ENCODE measurements at places on chromosomes 11 and 22.
A peak's percentile ranks its signal among the peaks of the same experiment; 100 is the strongest.

DNA sequence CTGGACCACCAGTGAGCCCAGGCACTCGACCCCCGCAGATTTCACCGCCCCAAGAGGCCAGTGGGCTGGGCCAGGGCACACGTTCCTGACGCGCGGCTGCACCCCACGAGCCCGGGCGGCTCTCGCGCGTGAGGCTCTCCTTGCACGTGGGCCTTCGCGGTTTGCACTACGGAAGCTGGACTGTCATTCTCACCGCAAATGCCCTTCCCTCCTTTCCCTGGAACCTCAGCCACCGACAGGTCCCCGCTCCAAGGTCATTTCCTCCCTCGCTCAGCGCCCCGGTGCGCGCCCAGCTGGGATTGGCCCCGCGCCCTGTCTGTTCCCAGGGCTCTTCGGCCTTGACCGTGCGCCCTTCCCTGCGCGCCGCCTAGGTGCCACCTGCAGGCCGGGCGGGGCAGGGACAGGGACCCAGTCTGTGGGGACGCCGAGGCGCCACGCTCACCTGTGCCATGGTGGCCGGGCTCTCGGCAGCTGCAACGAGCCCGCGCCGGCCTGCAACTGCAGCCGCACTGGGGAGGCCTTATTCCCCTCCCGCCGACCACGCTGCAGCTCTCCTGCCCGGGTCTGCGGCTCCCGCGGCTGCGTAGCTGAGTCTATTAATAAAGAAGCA, 2.1 kb upstream of the CPT1A start:
- H3K4me3 ChIP-seq = peak overlapping the region; percentile 90
- peaks cover 9% of the 10 kb centered on the region for H3K4me1 ChIP-seq
- H3K27me3 ChIP-seq = no peaks in the 10 kb centered on the region
- no peaks in the 10 kb centered on the region for H3K36me3 ChIP-seq

GRCh38 chr11:110493346-110493745, 63.6 kb downstream of the FDX1 start:
- no peak for DNase-seq
- H3K27me3 ChIP-seq = no peaks in the 10 kb centered on the region
- H3K36me3 ChIP-seq = no peaks in the 10 kb centered on the region
- no peak overlapping the region for H3K27ac ChIP-seq
- H3K4me3 ChIP-seq = no peak overlapping the region

DNA sequence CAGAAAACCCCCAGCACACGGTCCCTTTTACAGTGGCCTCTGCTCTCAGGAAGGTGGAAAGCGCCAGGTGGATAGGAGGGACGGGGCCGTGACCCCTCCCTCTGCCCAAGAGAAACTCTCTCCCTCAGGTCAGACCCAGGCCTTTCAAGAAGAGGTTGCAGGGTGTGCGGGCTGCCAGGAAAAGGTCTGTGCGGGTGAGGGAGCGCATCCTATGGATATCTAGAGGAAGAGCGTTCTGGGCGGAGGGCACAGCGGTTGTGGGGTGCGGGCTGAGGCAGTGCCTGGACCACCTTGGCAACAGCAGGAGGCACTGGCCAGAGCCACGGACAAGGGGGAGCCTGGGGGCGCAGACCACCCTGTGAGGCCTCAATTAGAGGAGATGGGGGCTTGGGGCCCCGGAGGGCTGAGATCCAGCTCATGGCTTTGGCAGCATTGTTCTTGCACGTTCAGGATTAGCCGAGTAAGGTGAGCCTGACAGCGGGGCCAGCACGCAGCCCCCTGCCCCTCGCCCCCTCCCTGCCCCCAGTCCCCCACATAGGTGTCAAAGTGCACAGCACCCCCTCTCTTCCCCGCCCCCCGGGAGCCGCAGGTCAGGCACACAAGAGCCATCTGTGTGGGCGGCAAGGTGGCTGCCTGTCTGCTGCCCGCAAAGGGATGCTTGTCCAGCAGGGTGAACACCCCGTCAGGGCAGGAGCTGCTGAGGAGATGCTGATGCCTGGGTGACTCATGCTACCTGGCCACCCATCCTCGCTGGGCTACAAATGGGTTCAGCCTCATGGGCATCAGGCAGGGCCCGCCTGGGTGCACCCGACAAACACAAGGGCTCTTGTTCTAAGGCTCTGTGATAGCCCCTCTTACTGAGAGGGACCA, 92.8 kb upstream of the KCNQ1OT1 start:
- H3K27ac ChIP-seq = no peak overlapping the region
- no peaks in the 10 kb centered on the region for H3K4me1 ChIP-seq
- DNase-seq = no peak
- no peak overlapping the region for H3K4me3 ChIP-seq
- no peaks in the 10 kb centered on the region for H3K27me3 ChIP-seq

DNA sequence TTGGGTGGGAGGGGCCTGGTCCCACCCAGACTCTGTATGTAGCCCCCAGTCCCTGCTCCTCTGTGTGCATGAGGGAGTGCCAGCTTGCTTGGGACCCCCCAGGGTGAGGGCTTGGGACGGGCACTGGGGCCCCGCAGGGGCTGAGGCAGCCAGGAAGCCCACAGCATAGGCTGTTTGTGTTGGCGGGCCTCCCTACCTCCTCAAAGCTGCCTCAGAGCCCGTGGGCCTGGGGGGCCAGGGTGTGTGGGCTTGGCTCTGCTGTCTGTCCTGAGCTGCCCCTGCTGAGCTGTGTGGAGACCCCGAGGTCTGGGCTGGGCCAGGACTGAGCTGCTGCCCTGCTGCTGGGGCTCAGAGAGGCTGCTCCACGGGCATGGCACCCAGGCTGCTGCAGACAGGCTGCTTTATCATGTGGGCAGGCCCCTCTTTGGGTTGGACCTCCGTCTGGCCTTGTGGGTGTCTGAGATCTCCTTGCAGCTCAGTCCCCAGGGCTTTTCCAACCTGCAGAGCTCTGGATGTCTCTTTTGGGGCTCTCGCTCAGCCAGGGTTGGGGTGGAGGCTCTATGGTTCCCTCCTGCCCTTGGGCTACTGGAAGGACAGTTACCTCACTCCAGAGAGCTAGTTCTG, 3.3 kb downstream of the TSPAN4 start:
- H3K27ac ChIP-seq = peak overlapping the region; percentile 91
- H3K36me3 ChIP-seq = peaks cover 1% of the 10 kb centered on the region
- no peak overlapping the region for H3K4me3 ChIP-seq
- no peak for DNase-seq
- H3K27me3 ChIP-seq = no peaks in the 10 kb centered on the region

GRCh38 chr11:2574553-2575535, 125.0 kb downstream of the KCNQ1OT1 start:
- H3K27ac ChIP-seq = no peak overlapping the region
- no peaks in the 10 kb centered on the region for H3K36me3 ChIP-seq

DNA sequence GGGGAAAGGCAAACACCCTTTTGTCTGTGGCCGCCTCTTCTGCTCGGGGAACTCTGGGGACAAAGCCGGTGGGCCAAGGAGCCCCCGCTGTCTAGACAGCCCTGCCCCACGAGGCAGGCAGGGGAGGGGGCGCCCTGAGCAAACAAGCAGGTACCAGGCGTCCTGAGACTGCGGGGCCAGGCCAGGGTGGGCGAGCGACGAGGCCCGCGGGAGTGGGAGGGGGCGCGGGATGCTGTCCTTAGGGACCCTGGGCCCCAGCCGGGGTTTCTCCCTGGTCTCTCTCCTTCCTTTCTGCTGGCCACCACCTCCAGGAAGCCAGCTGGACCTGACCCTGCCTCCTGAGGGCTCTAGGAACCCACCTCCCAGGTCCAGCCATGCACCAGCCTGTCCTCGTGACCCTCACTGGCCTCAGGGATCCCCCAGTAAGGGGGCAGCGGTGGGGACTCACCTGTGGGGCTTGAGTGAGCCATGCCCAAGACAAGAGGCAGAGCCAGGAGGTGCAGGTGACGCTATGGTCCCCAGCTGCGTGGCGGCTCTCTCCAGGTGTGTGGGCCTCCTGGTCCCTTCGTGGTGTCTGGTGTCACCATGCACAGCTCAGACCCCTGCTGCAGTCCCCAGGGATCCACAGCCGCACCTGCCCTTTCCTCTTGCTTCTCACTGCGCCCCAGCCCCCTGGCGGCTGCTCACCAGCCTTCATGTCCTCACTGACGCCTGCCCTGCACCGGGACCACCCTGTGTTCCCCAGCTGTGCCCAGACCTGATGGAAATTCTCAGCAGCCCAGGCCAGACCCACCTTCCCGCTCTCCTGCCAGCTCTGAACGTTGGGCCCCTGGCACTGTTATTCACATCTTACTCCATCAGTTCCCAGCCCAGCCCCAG, 26.5 kb upstream of the MUC5AC start:
- H3K27ac ChIP-seq = no peak overlapping the region
- H3K4me3 ChIP-seq = no peak overlapping the region
- H3K4me1 ChIP-seq = no peaks in the 10 kb centered on the region
- H3K36me3 ChIP-seq = no peaks in the 10 kb centered on the region
- H3K27me3 ChIP-seq = peaks cover 53% of the 10 kb centered on the region

GRCh38 chr11:115322553-115323203, 181.5 kb downstream of the CADM1 start:
- H3K4me3 ChIP-seq = no peak overlapping the region
- no peak for DNase-seq
- H3K27me3 ChIP-seq = no peaks in the 10 kb centered on the region

DNA sequence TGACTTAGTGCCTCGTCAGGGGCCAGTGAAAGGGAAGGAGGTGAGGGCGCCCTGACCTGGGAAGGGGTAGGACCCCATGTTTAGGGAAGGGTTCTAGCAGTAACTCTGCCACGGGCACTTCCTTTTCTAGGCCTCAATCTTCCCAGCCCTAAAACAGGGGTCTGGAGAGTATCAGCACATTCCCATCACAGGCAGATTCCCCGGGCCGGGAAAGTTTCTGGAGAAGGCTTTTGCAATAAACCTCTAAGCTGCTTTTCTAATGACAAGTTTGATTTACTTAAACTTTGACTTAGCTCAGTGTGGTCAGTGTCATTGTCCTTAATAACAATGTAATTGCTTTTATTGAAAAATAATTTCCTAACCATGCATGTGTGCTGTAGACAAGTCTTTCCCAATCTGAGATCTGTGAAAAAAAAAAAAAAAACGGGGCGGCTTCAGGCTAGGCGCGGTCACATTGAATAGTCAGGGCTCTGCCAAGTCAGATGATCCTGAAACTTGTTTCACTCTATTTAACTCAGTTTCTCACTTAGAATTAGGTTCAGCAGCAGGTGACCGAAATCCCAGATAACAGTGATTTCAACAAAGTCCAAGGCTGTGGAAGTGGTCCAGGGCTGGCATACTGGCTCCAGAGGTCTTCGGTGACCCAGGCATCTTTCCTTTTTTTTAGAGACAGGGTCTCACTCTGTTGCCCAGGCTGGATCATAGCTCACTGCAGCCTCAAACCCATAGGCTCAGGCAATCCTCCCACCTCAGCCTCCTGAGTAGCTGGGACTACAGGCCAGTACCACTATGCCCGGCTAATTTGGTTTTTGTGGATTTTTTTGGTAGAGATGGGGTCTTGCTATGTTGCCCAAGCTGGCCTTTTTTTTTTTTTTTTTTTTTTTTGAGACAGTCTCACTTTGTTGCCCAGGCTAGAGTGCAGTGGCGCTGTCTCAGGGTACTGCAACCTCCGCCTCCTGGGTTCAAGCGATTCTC, 19.5 kb upstream of the TAB1 start:
- DNase-seq = no peak
- H3K4me1 ChIP-seq = no peaks in the 10 kb centered on the region
- no peak overlapping the region for H3K27ac ChIP-seq
- H3K36me3 ChIP-seq = peaks cover 7% of the 10 kb centered on the region
- H3K4me3 ChIP-seq = no peak overlapping the region
- H3K27me3 ChIP-seq = peaks cover 10% of the 10 kb centered on the region

DNA sequence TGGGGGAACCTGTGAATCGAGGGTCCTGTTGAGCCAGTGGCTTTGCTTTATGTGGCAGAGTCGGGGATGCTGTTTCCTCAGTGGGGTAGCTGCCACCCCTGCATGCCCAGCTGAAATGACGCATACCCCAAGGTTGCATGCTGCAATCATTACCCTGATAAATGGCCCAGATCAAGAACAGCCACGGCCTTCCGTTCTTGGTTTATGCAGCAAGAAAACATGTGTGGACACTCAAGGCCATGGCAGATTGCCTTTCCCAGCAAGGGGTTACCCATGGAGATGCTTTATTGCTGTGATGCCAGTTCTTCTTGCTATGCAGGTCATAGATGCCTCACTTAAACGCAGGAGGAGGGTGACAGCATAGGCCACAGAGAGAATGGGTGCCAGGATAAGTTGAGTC, 14.3 kb upstream of the SREBF2 start:
- no peak for DNase-seq
- H3K27me3 ChIP-seq = no peaks in the 10 kb centered on the region
- H3K4me3 ChIP-seq = no peak overlapping the region

- no peaks in the 10 kb centered on the region for H3K27me3 ChIP-seq
- H3K4me1 ChIP-seq = peaks cover 6% of the 10 kb centered on the region
- no peaks in the 10 kb centered on the region for H3K36me3 ChIP-seq
- DNase-seq = no peak
- no peak overlapping the region for H3K4me3 ChIP-seq
- no peak overlapping the region for H3K27ac ChIP-seq
These were observed 5.2 kb downstream of the OLFML1 start for GRCh38 chr11:7490535-7490934.

DNA sequence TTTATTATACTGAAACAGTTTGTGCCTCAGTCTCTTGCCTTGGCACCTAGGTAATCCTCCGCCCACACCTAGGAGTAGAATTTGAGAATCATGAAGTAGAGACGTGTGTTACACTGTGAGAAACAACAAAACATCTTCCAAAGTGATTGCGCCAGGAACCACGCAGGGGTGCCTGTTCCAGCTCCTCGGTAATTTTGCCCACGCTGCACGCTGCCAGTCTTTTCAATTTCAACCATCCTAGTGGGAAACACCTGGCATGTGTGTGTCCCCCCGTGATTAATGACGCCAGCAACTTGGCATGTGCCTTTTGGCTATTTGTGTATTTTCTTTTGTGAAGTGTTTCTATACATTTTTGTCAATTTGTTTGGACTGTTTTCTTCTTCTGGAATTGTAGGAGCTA, 919.1 kb downstream of the BRD1 start:
- no peak overlapping the region for H3K27ac ChIP-seq
- no peaks in the 10 kb centered on the region for H3K27me3 ChIP-seq
- no peak overlapping the region for H3K4me3 ChIP-seq
- H3K36me3 ChIP-seq = no peaks in the 10 kb centered on the region
- no peaks in the 10 kb centered on the region for H3K4me1 ChIP-seq

GRCh38 chr22:17132112-17132511, 11.0 kb upstream of the TMEM121B start:
- H3K36me3 ChIP-seq = peaks cover 19% of the 10 kb centered on the region
- no peak overlapping the region for H3K27ac ChIP-seq
- no peak for DNase-seq

- H3K4me1 ChIP-seq = peaks cover 8% of the 10 kb centered on the region
- H3K4me3 ChIP-seq = no peak overlapping the region
- H3K27ac ChIP-seq = no peak overlapping the region
- no peak for DNase-seq
These were observed 108.1 kb downstream of the TSPAN18 start for GRCh38 chr11:44834846-44835245.
